ENCODE measurements at places on chromosomes 5 and 9.

DNA sequence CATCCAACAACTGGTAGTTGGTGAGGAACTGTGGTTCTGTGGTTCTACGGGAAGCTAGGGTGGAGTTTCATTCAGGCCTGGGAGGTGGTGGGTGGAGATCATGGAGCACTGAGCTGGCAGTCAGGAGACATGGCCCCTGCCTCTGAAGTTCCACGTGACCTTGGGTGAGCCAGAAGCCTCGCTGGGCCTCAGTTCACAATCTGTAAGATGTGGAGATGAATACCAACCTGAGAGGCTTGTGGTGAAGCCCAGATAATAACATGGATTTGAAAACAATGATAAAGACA lies 177.9 kb downstream of the MACROH2A1 start:
- no peak for DNase-seq

DNA sequence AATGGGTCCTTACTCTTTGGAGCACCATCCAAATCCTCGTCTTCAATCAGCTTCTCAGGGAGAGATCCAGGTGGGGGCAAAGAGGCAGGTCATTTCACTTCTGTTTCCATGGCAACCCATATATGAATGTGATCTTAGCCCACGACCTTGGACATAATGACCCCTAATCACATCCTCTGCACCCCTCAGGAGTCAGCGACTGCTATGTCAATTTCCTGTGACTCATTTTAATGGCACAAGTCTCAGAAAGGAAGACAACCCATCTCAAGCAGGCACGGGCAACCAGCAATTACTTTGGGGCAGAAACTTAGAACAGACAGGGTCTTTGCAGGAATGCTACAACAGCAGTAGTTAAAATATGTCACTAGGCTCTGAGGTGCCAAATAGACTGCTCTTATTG lies 591.2 kb downstream of the TLR4 start:
- no peak for DNase-seq

DNA sequence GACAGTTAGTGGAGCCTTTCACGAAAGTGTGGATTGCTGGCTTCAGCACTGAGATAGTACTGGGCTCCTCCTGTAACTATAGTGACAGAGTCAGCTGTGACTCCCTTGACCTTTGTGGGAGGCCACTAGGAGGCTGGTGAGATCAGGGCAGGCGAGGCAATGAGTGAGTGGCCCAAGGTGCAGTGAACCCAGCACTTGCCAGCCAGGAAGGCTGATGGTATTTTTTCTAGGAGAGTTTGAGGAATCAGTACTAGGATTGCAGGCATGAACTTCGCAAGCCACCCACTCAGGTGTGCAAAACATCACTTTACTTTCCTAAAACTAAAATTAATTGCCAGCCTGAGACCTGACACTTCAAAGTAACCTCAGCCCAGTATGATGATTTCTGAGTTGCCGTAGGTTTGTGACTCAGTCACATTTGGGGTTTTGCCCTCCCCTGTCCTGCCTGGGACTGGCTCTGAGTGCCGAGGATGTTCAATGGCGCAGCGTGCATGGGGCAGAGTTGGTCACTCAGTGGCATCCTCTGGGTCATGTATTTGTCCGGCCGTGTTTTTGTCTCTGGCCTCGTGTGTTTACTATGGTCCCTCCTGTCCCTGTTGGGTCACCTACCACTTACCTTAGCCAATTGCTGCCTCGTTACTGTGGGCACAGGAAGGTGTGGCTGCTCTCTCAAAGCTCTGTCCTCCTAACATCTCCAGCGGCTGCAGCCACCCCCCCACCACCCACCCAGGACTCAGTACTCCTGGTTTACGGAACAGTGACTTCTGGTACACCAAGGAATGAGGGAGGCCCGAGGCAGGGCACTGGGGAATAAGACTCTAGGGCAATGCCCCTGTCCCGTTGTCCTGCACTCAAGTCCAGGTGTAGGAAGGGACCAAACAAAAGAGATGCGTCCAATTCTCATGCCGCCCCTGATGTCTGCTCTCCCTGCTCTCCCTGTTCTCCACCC lies 67.2 kb downstream of the IL31RA start:
- DNase-seq, result no peak

- DNase-seq, result peak; percentile 73
These were observed 105.2 kb downstream of the RGS3 start for GRCh38 chr9:113568571-113569321.

GRCh38 chr5:67493676-67494075 lies 297.1 kb upstream of the CD180 start:
- peak; percentile 53 for DNase-seq

DNA sequence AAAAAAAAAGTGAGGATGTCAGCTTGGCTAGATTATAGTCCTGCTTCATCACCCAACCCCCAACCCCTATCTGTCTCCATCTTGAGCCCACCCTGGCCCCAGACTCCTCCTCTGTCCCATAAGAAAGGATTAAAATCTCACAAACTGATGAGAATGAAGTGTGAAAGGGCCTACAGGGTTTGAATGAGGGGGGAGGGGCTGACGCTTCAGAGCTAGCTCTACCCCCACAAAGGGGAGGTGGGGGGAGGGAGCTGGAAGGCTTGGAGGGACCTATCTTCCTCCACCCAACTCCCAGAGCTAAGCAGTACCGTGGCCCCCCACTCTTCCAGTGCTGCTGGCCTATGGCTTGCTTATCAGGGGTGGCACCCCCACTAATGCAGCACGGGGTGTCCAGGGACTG lies 43.7 kb upstream of the HAND1 start:
- no peak for DNase-seq

GRCh38 chr5:172672681-172673080 lies 31.6 kb downstream of the NEURL1B start:
- no peak for DNase-seq

GRCh38 chr5:154209591-154210081 lies 19.1 kb downstream of the GALNT10 start:
- DNase-seq, result no peak

DNA sequence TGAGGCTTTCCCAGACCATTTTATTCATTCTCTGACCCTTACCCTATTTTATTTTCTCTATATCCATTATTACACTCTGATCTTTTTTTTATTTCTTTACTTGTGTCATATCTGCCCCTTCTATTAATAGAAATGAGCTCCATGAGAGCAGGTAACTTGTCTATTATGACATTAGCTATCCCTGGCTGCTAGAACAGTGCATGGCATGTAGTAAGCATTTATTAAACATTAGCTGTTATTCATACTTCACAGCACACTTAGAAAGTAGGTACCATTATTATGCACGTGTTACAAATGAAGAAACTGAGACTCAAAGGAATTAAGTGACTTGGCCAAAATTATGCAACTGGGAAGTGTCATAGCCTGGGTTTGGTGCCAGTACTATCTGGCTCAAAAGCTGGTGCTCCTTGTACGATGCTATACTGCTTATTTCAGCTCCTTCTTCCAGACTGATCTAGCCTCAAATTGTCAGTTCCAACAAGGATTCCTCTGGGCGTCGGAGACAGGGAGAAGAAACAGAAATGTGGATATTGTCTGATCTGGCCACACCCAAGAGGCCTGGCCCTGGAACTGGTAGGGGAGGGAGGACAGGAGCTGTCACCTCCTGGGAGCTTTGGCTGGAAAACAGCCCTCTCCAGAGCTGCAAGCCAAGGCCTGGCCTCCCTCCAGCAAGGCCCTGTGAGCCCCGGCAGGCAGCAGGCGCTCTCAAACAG lies 10.8 kb upstream of the NIPAL4 start:
- DNase-seq, result no peak

GRCh38 chr9:34633851-34634550 lies 3.6 kb downstream of the SIGMAR1 start:
- DNase-seq, result peak; percentile 12

- DNase-seq, result no peak
These were observed 261.6 kb downstream of the ARRDC3 start for GRCh38 chr5:91121347-91121993.

DNA sequence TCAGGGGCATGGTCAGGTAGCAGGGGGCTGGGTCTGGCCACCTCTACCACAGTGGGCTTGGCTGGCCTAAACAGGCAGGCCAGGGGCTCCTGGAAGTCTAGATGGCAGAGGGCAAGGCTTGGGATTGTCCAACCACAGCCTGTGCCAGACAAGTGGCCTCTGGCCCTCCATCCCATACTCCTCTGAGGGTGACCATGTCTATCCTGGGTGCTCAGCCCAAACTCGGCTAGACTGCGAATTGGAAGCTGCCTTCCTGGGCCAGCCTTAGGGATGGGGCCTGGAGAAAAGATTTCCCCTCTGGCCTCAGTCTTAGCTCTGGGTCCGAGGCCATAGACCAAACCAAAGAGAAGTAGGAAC lies 110.5 kb downstream of the PHF2 start:
- DNase-seq, result no peak

GRCh38 chr5:57307516-57307915 lies 133.7 kb downstream of the GPBP1 start:
- no peak for DNase-seq

DNA sequence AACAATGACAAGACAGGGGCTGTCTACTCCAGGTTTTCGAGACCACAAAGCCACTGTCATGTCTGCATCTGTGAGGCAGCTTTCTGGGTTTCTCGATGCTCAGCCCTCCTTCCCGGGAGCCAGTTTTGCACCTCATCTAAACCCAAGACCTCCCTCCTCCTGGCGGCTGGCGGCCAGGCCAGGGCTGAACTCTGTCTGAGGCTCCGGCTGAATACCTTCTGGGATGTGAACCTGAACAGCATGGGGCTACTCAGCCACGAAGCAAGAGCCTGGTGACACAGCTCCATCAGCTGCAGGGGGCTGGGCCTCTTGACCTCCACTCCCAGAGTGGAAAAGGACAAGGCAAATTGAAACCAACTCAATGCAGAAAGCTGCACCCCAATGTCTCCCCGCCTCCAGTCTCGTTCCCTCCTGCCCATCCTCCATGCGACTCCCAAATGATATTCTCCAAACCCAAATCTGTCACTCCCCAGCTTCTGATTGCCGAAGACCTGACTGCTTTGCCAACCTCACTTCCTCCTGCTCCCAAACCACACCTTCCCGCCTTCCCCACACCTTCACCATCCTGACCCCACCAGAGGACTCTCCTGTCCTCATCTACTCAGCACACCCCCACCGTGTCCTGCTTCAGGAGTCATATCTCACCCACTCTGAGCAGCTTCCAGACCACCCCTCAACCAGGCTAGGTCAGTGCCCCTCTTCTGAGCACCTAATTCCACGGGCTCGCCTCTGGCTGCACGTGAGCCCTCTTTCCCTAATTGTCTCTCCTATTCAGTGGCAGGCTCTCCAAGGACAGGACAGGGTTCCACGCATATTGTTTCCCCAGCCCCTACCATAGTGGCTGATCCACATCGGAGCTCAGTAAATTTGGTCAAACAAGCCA lies 4.5 kb downstream of the ANKS6 start:
- no peak for DNase-seq

DNA sequence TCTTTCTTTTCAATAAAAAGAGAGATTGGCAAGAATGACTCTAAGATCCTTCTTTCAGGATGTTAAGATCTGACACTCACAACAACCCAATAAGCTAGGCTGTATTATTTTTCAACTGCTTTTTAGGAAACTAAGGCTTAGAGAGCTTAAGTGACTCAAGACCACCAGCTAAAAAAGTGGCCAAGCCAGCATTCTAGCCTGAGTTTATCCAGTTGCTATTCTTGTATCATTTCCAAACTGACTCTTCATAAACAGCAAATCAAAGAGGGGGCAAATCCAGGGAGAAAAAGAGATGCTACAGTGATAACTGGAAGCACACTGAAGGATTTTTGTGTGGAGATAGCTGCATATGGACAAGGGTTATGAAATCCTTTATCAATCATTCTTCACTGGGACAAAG lies 47.1 kb downstream of the TMEM252 start:
- no peak for DNase-seq

DNA sequence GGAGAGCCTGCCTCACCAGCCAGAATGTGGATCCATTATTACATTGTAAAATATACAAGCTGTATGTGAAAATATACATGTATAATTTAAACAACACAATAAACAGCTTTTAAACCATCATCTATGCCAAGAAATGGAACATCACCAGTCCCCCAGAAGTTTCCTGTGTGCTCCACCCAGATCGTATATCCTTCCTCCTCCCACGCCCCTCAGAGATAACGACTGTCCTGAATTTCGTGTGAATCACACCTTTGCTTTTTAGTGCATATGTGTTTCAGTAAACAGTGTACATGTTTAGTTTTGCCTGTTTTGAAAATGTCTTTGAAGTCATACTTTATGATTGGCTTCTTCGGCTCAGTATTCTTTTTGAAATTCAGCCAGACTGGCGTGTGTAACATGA lies 134.6 kb upstream of the MYO10 start:
- DNase-seq, result no peak

DNA sequence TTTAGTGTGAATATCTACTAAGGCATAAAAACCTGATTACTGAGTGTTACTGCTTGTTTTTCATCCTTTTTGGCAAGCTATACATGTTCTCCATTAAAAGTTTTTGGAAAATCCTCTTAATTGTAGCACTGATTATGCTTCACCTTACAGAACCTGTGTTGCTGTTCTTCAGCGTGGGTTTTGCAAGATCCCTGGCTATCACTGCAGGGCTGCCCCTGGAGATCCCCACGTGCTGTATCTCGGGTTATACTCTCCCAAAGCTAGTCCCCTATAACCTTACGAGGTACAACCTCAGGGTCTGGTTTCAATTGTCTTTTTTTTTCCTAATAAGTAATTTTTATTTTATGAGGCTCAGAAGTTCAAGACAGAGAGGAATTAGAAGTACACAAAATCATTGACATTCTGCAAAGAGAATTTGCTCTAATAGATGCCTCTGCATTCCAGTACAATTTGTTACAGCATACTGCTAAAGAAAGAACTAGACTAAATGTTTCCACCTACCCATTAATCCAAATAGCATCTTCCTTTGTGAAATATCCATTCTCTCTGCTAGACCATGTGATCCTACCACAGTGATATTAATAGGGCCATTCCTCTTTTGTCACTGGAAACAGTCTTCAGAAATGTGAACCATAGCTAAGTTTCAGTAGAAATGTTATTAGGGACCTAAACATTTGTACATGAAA lies 25.8 kb upstream of the CAMK4 start:
- DNase-seq, result no peak

DNA sequence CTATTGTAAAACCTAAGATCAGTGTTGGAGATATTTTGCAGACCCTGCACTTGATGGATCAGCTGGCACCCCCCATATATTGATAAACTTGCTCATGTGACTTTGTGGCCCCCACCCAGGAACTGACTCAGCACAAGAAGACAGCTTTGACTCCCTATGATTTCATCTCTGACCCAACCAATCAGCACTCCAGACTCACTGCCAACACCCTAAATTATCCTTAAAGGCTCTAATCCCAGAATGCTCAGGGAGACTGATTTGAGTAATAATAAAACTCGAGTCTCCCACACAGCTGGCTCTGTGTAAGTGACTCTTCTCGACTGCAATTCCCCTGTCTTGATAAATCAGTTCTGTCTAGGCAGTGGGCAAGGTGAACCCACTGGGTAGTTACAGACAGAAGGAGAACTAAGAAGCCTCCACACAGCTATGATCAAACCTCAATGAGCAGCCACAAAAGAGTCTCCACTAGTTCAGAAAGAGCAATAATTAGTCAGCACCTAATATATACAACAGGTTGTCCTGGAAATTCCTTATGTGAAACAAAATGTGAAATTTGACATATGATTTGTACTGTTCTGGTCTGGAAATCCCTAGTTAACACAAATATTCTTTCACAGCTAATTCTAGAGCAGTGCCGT lies 52.2 kb downstream of the ACTL7B start:
- no peak for DNase-seq

GRCh38 chr9:1939466-1939865 lies 75.7 kb upstream of the SMARCA2 start:
- no peak for DNase-seq

GRCh38 chr5:181260720-181261319 lies at the start of gene TRIM52:
Gene TRIM52 (minus strand): TSS chr5:181261143. CDS start chr5:181260813, 330 bp downstream.
- no peak for DNase-seq

Measured in DMS153 (cell line).